ENCODE measurements at places on chromosomes 11 and 22.

GRCh38 chr22:35711336-35711735, 6.3 kb upstream of the APOL5 start:
- no peak for DNase-seq

- peak; percentile 48 for DNase-seq
Observed at GRCh38 chr22:26169315-26170111, at the start of gene SEZ6L. Gene SEZ6L (plus strand): TSS chr22:26169462. CDS start chr22:26169670, 208 bp downstream.

GRCh38 chr11:64112771-64113461, 53.0 kb downstream of the MACROD1 start:
- DNase-seq, result no peak

- DNase-seq, result no peak
Observed at GRCh38 chr11:103800406-103801114, 235.9 kb upstream of the DDI1 start.

DNA sequence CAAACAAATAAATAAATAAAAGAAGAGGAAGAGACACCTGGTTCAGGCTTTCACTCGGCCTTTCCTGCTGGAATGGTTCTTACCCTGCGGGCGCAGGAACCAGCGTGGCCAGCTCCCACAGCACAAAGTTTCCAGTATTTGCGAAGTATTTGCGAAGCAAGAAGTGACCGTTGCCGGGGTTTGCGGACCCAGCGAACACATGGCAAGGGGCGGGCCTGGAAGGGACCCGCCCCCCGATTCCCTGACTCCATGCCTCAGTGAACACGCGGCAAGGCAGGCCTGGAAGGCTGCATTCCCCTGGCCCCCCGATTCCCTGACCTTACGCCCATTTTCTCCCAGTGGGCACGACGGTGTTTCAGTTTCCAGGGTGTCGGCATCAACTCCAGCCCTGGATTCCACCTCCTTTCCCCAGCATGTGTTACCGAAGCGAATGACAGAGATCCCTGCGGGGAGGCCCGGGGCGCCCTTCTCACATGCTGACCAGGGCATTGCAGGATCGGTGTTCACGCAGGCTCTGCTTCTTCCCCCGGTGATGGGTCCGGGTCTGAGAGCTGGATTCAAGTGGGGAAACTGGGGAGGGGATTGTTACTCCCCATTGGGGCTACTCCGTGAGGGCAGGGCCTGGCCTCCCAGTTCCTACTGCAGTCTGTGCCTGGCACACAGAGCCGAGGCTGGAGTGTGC, 102.8 kb downstream of the MPPED1 start:
- no peak for DNase-seq

GRCh38 chr22:17578136-17578754, 14.9 kb downstream of the SLC25A18 start:
- peak; percentile 85 for DNase-seq

GRCh38 chr11:85062659-85063058, 564.5 kb downstream of the DLG2 start:
- DNase-seq, result no peak

DNA sequence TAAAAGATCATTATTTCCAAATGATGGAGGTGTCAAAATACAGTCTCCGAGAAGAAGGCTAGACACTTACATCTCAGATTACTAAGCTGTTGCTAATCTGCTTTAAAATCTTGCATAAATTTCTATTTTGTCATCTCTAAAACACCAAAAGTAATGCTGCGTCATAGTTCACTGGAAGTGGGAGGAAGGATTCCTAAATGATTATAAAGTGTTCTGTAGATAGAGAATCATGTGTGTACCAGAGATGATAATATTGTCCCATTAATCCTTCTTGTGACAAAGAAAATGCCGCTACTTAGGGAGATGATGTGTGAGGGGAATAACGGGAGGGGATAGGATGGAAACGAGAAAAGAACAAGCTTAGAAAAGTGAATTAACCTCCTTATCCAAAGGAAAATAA, 268.6 kb downstream of the JRKL start:
- DNase-seq, result no peak

GRCh38 chr11:124583781-124584180, 14.0 kb downstream of the OR8A1 start:
- no peak for DNase-seq

DNA sequence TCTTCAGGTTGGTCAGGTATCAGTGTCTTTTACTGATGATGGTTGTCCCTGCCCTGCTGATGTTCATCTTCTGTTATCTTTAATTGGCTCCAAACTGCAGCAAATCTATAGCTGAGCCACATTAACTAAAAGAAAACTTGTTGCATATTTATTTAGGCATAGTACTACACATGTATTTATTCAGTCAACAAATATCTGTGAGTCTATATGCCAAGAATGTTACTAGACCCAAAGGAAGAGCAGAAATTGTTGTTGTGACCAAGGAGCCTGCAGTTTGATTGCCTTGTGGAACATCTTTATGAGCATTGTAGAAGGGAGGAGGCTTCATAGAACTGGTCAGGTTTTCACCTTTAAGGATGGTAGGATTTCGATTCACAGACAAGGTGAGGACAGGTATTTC, 10.1 kb downstream of the BMAL1 start:
- no peak for DNase-seq

DNA sequence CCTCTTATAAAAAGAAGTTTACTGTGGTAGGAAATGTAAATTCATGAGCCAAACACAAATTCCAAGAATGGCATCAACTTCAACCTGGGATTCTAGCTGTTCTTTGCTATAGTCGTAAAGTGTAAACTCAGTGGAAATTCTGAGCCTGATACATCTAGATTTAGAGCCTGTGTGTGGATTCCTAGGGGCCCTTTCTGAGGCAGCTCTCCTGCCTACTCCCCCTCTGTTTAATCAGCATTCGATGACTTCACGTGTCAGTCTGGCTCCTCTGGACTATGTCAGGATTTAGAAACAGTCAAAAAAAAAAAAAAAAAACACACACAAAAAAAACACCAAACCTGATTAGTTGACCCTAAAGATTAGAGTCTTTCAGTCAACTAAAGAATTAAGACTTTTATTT, 93.1 kb upstream of the SC5D start:
- peak; percentile 46 for DNase-seq

- peak; percentile 46 for DNase-seq
Observed at GRCh38 chr22:43298062-43298801, 44.9 kb downstream of the SCUBE1 start.

- DNase-seq, result no peak
Observed at GRCh38 chr11:116386118-116386699, 386.6 kb downstream of the BUD13 start.

- peak; percentile 86 for DNase-seq
Observed at GRCh38 chr11:110855191-110855590, 143.0 kb upstream of the ARHGAP20 start.

DNA sequence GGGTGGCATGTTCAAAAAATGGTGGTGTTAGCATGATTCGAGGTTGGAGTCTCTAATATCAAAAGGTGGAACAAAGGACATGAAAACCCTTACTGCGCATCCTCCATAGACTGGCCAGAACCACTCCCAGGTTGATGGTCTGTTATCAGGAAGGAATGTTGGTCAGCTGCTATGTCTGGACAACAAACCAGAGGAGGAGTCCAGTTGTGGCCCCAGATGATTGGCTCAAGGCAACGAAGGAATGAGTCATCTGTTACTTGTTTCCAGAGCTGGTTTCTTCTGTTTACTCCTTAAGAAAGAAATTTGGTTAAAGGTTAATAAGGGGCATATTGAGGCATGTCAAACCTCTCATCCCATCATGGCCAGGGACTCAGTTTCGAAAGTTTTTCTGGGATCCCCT, 56.8 kb upstream of the GRIA4 start:
- no peak for DNase-seq

- no peak for DNase-seq
Observed at GRCh38 chr11:9875862-9876261, 212.0 kb downstream of the SWAP70 start.

- DNase-seq, result no peak
Observed at GRCh38 chr11:86101493-86101892, 32.6 kb upstream of the PICALM start.

GRCh38 chr22:37911697-37912096, 5.6 kb downstream of the MICALL1 start:
- DNase-seq, result no peak

- peak; percentile 62 for DNase-seq
Observed at GRCh38 chr11:68146704-68147474, 25.7 kb upstream of the CHKA start.

GRCh38 chr22:43926349-43926710, 2.7 kb downstream of the PNPLA3 start:
- DNase-seq, result no peak

DNA sequence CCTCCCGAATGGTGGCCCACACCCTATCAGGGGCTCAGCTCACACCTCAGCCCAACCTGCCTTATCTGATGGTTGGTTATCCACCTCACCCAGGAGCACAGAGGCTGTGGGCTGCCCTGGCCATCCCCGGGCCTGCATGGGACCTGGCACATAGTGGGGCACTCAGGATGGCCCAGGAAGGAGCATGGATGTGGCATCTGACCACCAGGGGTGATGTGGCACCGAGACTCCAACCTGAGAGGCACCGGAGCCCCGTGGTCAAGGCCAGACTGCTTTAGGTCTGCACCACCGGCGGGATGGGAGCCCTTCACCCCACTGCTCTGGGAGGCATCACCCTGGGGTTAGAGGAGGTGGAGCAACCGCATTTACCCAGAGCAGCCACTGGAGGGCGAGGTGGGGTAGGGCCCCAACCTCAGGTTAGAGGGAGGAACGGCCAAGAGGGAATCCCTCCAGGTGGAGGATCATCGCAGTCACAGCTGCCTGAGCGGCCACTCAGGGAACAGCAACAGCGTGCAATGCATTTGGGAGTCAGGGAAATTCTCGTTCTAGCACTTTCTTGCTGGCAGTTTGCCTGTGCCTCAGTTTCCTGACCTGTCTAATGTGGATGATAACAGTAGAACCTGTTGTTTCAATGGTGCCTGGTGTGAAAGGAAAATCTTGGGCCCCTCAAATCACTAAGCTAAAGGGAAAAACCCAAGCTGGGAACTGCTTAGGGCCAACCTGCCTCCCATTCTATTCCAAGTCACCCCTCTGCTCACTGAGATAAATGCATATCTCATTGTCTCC, 52.9 kb upstream of the CARS1 start:
- DNase-seq, result no peak

DNA sequence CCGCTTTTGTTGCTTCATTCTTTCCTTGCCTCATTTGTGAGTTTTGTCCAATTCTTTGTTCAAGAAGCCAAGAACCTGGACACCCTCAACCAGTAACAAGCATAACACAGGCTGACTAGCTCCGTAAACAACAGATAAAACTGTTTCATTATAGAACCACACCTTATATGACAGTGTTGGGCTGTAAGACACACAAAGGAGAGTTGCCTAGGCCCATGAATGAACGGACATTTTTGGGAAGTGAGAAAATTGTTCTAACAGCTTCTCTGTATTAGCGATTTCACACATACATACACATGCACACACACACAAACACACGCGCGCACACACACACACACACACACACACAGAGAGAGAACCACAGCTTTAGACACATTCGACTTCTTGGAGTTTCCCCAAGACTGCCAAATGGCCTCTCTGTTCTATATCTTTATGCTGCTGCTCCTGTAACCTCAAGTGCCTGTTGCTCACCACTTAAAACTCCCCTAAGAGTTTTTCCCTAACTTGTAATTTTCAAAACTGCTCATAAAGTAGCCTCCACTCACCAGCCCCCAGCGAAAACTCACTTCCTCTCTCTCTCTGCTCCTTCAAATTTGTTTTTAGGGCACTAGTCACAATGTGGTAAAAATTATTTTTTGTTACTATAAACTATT, 35.9 kb downstream of the CTSC start:
- peak; percentile 65 for DNase-seq

DNA sequence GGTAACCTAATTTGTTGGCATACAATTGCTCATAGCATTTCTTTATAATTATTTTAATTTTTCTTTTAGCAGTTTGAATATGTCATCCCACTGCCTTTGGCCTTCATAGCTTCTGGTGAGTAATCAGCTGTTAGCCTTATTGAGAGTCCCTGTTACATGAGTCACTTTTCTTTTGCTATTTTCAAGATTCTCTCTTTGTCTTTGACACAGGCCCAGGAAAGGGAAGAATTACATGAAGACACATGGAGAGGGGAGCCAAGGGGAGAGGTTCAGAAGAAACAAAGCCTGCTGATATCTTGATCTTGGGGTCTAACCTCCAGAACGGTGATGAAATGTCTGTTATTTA, 418.2 kb downstream of the METTL15 start:
- DNase-seq, result no peak

DNA sequence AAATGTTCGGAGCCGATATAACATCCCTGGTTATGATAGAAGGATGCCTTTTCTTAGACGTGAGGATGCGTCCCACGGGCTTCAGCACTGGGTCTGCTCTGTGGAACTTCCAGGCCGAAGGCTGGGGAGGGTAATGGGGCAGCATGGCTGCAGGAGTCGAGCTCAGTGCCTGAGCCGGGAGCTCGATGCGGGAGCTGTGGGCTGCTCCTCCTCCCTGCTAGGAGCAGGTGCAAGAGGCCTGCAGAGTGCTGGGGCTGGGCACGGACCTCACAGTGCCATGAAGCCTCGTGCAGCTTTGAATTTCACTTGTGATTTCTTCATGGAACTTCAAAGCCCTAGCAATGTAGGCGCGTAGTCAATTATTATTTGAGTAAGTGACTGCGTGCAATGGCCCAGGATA, 6.0 kb downstream of the TUBA8 start:
- peak; percentile 33 for DNase-seq
